ENCODE measurements at places on chromosomes 2 and 18. TPM values are rescaled to one million over a fixed set of nuclear protein-coding genes. Genes with fewer than 3 reads are reported as not detected.

Gene EEF1B2
- total RNA-seq: 585 TPM

Gene TCF4
- 0.26 TPM for total RNA-seq

Gene DPYSL5
- not detected for total RNA-seq

Gene TFCP2L1
- total RNA-seq: 0.16 TPM

Gene ZNF532
- 0.91 TPM for total RNA-seq

Gene CHST9
- total RNA-seq: not detected

Gene BCL11A
- total RNA-seq: not detected

Gene HOXD1
- total RNA-seq: not detected

Gene UPP2
- total RNA-seq: not detected

Gene DYNAP
- not detected for total RNA-seq

Gene NDC80
- 91.3 TPM for total RNA-seq

Gene CHRND
- not detected for total RNA-seq

Gene REG1B
- not detected for total RNA-seq

Gene TUBA3D
- not detected for total RNA-seq

Gene SPDYA
- total RNA-seq: 1.2 TPM

Gene LIMS4
- total RNA-seq: 0.97 TPM

Gene RNASEH1
- 28.9 TPM for total RNA-seq

Gene ELOA2
- not detected for total RNA-seq

Gene PRKAG3
- not detected for total RNA-seq

Gene CNTNAP5
- not detected for total RNA-seq

Gene SMAD7
- total RNA-seq: 24.1 TPM

Gene CDKL4
- total RNA-seq: 1.1 TPM

Gene MEMO1
- total RNA-seq: 50.5 TPM

Gene UGT1A9
- total RNA-seq: not detected

Gene MROH2A
- not detected for total RNA-seq

Gene ACMSD
- not detected for total RNA-seq

Gene CSRNP3
- total RNA-seq: not detected

Gene SLC8A1
- 0.10 TPM for total RNA-seq

Gene DSC2
- total RNA-seq: not detected

Gene CFAP65
- total RNA-seq: not detected

Gene EGR4
- not detected for total RNA-seq

Gene CCDC148
- total RNA-seq: not detected

Gene POTEI
- total RNA-seq: not detected

Gene MYOM1
- total RNA-seq: 1.3 TPM

Gene TMEM182
- total RNA-seq: 3.1 TPM

Gene UNC80
- total RNA-seq: not detected

Gene ANKRD30BL
- total RNA-seq: not detected

Gene RBBP8
- 72.1 TPM for total RNA-seq

Gene SH3RF3
- not detected for total RNA-seq

Gene PPP1R1C
- total RNA-seq: not detected

Gene DTNA
- total RNA-seq: not detected

Gene AGAP1
- 0.82 TPM for total RNA-seq

Data from activated CD8-positive, alpha-beta T cell treated with anti-CD3 and anti-CD28 coated beads, Interleukin-2, amount 10 ng/mL, durations not matched to agents 7 days and 5 days (primary cell).